ENCODE measurements at places on chromosomes 7 and 10. TPM values are rescaled to one million over a fixed set of nuclear protein-coding genes. Genes with fewer than 3 reads are reported as not detected.

Gene CNTNAP2
- 1.7 TPM for total RNA-seq

Gene PSMC2
- total RNA-seq, result 117 TPM

Gene BNIP3
- 98.4 TPM for total RNA-seq

Gene FAM180A
- total RNA-seq, result 9.9 TPM

Gene FAM237B
- not detected for total RNA-seq

Gene TMEM229A
- total RNA-seq, result 0.83 TPM

Gene GNGT1
- total RNA-seq, result not detected

Gene IRF5
- 4.1 TPM for total RNA-seq

Gene CYREN
- total RNA-seq, result 31.8 TPM

Gene CCL26
- 1.3 TPM for total RNA-seq

Gene ASIC3
- total RNA-seq, result 4.0 TPM

Gene MBL2
- not detected for total RNA-seq

Gene WNT2
- total RNA-seq, result 1.6 TPM
